ENCODE measurements at places on chromosomes 12 and 14.

- no peak for DNase-seq
Measured at GRCh38 chr12:111395336-111396187, 10.2 kb upstream of the SH2B3 start.

DNA sequence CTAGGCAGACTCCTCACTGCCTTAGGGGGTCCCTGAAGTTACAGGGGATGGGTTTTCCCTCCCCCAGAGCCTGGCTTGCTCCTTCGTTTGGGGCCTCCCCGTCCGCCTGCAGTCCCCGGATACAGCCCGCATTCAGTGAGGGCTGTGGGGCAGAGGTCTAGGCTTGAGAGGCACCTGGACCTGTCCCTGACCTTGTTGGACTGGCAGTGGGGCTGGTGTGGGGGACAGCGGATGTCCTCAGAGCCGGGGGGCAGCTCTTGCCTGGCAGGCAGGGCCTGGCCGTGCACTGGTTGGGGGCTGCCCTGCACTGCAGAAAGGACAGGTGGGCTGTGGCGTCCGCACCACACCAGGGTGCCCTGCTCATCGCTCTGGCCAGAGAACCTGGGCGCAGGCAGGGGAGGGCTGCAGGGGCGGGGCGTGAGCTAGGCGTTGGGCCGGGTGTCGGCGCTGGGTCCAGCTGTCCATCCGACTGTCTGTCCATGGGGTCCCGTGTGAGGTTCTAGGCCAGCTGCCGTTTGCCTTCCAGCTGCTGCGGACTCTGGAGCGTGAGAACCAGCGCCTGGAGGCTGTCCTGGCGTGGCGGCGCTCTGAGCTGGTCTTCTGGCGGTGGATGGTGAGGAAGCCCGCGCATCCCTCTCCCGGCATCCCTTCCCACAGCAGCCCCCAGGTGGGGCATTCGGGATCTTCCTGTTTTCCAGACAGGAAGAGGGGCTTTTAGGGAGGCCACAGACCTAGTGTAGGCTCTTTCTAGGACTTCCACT is 6.0 kb downstream of the TEDC1 start:
- no peak for DNase-seq

DNA sequence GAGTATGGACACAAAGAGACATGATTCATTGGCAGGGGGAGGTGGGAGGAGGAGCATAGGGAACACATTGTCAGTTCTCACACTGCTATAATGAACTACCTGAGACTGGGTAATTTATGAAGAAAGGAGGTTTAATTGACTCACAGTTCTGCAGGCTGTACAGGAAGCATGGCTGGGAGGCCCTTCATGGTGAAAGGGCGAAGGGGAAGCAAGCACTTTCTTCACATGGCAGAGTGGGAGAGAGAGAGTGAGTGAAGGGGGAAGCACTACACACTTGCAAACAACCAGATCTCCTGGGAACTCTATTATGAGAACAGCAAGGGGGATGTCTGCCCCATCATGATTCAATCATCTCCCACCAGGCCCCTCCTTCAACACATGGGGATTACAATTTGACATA is 391.8 kb downstream of the BMP4 start:
- DNase-seq: no peak

GRCh38 chr12:105025890-105026289 is 39.8 kb downstream of the NOPCHAP1 start:
- no peak for DNase-seq

GRCh38 chr12:5593086-5593485 is 161.2 kb downstream of the NTF3 start:
- no peak for DNase-seq

GRCh38 chr12:132723764-132724140 is 13.1 kb downstream of the PGAM5 start:
- DNase-seq: no peak

GRCh38 chr12:52561880-52562449 is 9.0 kb upstream of the KRT71 start:
- DNase-seq: no peak

DNA sequence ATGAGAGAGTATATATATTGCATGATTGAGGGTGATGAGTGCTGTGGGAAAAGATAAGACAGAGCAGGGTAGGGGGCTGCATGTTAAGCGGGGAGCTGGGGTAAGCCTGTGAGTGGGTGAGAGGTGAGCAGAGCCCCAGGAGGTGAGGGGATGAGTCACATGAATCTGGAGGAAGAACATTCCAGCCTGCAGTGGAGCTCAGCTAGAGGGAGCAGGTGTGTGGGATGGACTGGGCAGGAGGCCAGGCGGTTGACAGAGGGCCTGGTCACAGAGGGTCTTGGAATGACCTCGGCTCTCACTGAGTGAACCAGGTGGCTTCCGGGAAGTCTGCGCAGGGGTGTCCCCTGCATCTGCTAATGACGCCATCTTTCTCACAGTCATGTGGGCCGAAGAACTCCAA is 44.4 kb downstream of the GIT2 start:
- no peak for DNase-seq

DNA sequence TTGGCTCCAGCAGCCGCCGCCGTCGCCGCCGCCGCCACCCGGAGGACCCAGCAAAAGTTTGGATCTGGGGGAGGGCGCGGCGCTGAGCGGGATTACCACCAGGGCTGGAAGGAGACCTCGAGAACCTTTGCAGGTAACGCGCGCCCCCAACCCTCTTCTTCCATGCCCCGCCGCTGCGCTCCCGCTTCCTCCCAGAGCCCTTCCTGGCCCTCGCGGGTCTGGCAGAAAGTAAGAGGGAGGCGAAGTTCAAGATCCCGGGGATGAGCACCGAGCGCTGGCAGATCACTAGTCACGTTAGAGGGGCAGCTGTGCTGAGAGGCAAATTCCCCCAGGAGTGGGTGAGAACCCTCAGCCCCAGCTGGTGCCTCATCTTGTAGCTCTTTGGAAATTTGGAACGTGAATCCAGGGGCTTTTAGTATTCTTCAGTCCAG is 3.9 kb downstream of the FLRT2 start:
- DNase-seq: no peak

DNA sequence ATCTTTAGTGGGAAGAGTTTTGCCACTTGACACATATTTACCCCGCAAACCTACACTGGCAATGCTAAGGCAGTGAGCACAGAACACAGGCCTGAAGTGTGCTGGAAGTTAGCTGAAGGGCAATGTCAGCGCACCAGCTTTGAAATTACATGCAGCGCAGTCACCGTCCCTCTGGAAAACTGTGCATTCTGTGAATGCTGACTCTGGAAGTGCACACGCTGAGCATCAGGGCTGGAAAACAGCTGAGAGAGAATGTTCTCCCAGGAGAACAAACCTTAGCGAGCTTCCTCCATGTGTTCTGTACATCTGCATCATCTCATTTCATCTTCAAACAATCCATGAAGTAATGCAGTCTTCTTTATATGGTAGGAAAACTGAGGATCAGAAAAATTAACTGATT is 448.2 kb downstream of the NRXN3 start:
- DNase-seq: no peak

- no peak for DNase-seq
Measured at GRCh38 chr14:68260121-68260520, 440.5 kb downstream of the RAD51B start.

DNA sequence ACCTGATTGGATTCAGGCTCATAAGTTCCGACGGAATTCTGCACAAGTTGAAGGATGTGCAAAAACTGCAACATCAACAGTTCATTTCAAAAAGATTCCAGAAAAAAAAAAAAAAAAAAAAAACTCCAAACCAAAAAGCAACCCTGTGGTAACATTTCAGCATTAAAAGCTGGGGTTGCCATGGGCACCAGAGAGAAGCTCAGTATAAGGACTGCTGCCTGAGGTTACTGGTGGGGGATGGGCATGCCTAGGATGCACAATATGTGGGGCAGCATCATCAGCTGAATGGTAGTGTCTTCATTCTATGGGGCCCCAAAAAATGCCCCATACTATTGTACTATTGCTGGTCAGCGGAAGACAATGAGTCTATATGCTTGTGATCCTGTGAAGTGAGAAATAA is 44.7 kb downstream of the MBIP start:
- no peak for DNase-seq

DNA sequence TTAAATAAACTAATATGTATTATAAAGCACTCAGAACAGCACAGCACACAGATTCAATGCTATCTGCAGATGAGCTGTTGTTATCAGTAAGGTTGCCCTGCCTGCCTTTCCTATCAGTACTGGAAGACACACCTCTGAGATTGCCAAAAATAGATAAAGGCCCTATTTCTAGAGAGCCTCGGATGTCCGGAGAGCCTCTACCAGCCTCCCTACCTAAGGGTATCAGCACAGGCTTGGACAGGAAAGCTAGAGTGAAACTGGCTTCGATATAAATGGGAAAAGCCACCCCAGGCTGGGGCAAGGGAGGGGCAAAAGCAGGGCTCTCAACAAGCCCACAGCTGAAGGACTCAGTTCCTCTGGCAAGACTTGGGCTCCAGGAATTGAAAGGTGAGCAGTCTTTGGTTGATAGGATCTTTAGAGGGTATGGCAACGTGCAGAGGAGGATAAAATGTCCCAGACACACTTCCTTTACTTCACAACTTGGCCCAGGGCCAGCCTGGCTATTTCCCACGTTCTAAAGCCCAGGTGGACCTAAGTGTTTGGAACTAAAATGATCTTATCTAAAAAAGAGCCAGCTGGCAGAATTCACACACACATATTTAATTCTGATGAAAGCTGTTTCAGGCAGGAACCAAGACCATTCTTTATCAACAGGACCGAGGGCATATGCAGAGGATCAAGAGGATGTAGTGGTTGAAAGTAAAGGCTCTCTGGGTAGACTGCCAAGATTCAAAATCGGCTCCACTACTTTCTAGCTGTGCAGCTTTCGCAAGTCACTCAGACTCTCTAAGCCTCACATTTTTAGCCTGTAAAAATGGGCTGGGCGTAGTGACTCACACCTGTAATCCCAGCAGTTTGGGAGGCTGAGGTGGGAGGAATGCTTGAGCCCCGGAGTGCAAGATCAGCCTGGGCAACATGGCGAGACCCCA is 37.8 kb upstream of the ITPR2 start:
- no peak for DNase-seq

GRCh38 chr12:70643939-70644338 is 6.7 kb upstream of the PTPRB start:
- DNase-seq: no peak

GRCh38 chr14:88005050-88005481 is at the start of gene GPR65:
Gene GPR65, plus strand, starts transcription at chr14:88005135. Its CDS starts 5,713 bp downstream, at chr14:88010848.
- no peak for DNase-seq

- no peak for DNase-seq
Measured at GRCh38 chr12:2858944-2859421, 2.1 kb upstream of the TEX52 start.

DNA sequence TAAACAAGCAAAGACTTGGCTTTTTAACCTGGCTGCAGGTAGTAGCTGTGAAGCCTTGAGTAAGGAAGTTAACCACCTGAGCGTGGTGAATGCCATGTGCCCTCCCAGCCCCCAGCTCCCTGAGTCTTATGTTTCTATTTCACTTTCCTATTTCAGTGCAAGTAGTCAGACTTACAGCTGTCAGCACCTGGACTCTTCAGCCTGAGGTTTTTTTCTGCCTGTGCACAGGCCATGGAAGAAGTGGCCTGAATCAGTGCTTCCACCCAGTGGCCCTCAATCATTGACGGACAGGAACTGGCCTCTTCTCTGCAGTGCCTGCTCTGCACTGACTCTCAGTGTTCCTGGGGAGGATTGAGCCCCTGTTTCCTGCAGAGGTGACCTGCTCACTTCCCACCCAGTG is 796.4 kb downstream of the MED13L start:
- DNase-seq: no peak

GRCh38 chr12:6187948-6188793 is 12.0 kb upstream of the CD9 start:
- DNase-seq: no peak

DNA sequence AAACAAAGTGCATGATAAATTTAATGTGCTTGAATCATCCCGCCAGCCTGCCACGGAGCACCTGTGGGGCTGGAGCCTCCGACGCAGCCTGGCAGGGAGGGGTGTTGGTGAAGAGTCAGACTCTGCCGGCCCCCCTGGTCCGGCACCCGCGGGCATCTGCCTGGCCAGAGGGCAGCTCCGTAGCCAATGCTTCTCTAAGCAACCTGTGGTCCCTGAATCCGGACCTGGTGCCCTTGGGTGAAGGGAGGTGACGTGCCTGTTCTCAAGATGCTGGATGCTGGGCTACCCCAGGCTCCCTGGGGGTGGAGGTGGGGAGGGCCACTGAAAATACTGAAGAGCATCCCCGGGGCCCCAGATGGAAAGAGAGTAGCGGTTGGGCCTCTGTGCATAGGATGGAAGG is 158.6 kb upstream of the C14orf180 start:
- no peak for DNase-seq

GRCh38 chr12:108378926-108379325 is 39.8 kb upstream of the CMKLR1 start:
- DNase-seq: no peak
